WTC11 (cell line): ENCODE measurements at places on chromosomes 13 and 19.
A peak's percentile ranks its signal among the peaks of the same experiment; 100 is the strongest.

- peak overlapping the region; percentile 47 for H3K4me3 ChIP-seq
- H3K27me3 ChIP-seq, result peaks cover 55% of the 10 kb centered on the region
- H3K27ac ChIP-seq, result no peak overlapping the region
- no peaks in the 10 kb centered on the region for H3K36me3 ChIP-seq
- DNase-seq, result peak; percentile 99
Measured at GRCh38 chr19:1455336-1456120, 5.6 kb downstream of the APC2 start.

DNA sequence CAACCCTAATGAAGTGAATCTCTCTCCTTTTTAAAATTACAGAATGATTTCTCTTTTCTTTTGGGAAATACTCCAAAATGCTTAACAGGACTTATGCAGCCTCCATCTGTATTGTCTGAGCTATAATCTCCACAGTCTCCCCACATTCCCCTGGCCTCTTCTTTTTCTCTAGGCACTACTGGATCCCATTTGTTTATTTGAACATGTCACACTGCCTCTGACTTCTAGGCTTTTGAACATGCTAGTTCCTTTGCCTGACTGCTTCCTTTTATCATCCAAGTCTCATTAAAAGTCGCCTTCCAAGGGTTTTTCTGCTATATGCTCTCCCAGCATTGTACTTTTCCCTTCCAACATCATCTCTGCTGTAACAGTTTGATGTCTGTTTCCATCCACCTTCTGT, 548.7 kb downstream of the PCDH9 start:
- H3K4me1 ChIP-seq, result no peaks in the 10 kb centered on the region
- H3K27ac ChIP-seq, result no peak overlapping the region
- no peak overlapping the region for H3K4me3 ChIP-seq
- H3K36me3 ChIP-seq, result peaks cover 26% of the 10 kb centered on the region
- no peak for DNase-seq

DNA sequence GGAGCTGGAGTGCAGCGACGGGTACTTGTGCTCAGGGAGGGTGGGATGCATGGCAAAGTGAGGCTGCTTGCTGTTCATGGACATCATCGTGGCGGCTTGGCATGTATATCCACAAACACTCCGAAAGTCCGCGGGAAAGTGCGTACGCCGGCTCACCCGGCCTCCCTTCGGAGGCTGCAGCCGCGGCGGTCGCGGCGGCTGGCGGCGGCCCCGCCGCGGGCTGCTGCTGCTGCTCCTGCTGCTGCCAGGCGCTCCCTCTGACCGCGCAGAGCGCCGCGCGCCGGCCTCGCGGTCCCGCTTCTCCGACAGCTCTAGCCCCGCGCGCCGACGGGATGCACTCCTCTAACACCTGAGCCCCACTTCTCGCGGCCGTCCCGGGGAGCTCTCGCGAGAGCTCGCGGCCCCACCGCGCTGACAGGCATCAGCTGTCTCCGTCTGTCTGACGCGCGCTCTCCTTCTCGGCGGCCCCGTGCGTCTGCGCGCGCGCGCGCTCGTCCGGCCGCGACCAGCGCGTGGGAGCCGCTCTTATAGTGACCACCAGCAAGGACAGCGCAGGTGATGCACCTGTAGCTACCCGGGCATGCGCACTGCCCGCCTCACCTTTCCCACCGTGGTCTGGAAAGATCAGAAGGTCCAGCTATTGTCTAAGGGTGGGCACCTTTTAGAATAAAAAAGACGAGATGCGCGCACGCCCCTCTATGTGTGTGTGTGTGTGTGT, at the start of gene POU4F1:
TSS of gene POU4F1 (minus strand) at position 313 of the 718 bp plus-strand sequence. CDS start at position 87, 226 bp downstream.
- H3K27me3 ChIP-seq, result peaks cover 97% of the 10 kb centered on the region
- no peaks in the 10 kb centered on the region for H3K36me3 ChIP-seq
- peaks cover 65% of the 10 kb centered on the region for H3K4me1 ChIP-seq
- H3K4me3 ChIP-seq, result peak within 1 kb of the TSS; percentile 78

DNA sequence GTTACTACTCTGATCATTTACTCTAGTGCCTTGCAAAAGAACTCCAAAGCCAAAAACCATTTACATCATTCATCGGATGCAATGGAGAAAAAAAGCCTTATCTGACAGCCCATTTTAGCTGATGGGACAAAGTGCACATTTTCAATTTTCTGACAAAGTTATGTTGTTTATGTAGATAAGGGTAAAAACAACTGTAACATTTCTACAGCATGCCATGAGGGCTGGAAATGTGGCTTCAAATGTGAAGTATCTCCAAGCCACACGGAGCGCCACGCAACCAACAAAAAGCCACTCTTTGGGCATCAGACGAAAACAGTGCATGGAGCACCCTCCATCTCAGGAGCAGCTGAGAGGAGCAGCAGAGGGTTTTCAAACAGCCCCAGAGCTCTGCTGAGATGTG, 364.6 kb upstream of the ZNF507 start:
- no peak overlapping the region for H3K4me3 ChIP-seq
- peaks cover 4% of the 10 kb centered on the region; the same call in 1 of the 2 replicates for H3K4me1 ChIP-seq
- no peaks in the 10 kb centered on the region; the same call in 1 of the 2 replicates for H3K36me3 ChIP-seq
- no peak for DNase-seq

DNA sequence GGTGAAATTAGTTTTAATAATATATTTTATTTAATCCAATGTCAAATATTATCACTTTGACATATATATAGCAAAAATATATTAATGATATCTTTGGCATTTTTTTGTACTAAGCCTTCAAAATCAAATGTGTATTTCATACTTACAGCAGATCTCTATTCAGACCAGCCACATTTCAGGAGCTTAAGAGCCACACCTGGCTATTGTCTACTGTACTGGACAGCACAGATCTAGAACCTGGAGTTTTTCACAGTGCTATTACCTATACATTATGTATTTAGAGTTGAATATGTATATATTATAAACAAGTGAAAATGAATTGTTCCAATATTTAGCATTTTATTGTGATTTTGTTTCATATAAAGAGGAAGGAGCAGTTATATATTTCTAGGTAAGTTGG, 486.3 kb downstream of the DIAPH3 start:
- H3K27ac ChIP-seq, result no peak overlapping the region
- peaks cover 21% of the 10 kb centered on the region for H3K4me1 ChIP-seq
- no peaks in the 10 kb centered on the region for H3K27me3 ChIP-seq
- no peaks in the 10 kb centered on the region for H3K36me3 ChIP-seq
- no peak for DNase-seq
- H3K4me3 ChIP-seq, result no peak overlapping the region

DNA sequence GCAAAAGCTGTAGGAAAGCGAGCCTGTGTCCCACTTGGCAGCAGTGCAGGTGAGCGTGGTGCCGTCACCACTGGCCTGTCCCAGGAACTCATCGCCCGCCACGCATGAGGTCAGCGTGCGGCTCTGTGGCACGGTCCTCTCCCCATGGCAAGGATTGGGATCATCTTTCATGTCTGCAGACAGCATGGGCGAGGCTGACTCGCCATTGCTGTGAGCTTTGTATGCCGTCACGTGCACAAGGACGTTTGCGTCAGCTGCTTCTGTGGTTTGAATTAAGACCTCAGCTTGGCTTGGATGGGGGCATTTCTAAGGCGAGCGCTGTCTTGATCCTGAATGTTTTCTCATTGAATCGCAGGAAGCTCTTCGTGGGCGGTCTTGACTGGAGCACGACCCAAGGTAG, 9.8 kb downstream of the DAZAP1 start:
- H3K4me1 ChIP-seq, result peaks cover 45% of the 10 kb centered on the region
- H3K27ac ChIP-seq, result peak overlapping the region; percentile 75
- no peaks in the 10 kb centered on the region for H3K27me3 ChIP-seq
- no peak overlapping the region for H3K4me3 ChIP-seq
- no peak for DNase-seq
- H3K36me3 ChIP-seq, result peaks cover 42% of the 10 kb centered on the region

DNA sequence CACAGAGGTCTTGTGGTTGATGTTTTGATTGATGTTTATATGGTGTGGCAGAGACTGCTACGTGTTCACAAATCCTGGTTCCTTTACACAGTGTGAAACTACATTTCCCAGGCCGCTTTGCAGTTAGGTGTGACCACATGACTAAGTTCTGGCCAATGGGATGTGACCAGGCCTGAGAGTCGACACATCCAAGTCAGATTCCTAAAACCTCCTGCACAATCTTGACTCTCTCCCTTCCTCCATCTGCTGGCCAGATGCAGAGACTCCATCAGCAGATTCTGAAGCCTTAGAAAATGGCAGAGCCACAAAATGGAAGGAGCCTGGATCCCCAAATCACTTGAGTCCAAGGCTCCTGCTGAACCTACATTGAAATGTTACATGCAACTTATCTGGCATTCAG, 12.6 kb downstream of the CD37 start:
- no peaks in the 10 kb centered on the region for H3K27me3 ChIP-seq
- H3K36me3 ChIP-seq, result peaks cover 87% of the 10 kb centered on the region
- DNase-seq, result peak; percentile 51

DNA sequence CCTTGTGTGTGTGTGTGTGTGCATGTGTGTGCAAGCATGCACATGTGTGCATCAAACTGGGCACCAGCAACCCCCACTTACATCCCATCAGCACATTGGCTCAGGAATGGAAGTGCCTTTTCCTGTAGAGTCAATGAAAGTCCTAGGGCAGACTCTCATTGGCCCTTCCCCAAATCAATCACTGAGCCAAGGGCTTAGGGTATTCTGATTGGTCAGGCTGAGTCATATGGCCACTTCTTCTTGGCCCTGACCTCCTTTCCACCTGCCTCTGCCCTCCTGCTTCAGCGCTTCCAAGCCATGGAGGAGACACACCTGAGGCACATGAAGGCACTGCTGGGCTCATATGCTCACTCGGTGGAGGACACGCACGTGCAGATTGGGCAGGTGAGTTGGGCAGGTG, 20.9 kb downstream of the FCHO1 start:
- H3K27me3 ChIP-seq, result no peaks in the 10 kb centered on the region; the same call in 1 of the 2 replicates
- DNase-seq, result no peak
- H3K36me3 ChIP-seq, result peaks cover 9% of the 10 kb centered on the region; the same call in 1 of the 2 replicates
- H3K27ac ChIP-seq, result no peak overlapping the region
- H3K4me3 ChIP-seq, result no peak overlapping the region

GRCh38 chr13:110318920-110319319, 11.8 kb downstream of the COL4A2 start:
- H3K27ac ChIP-seq, result no peak overlapping the region
- no peak for DNase-seq
- H3K36me3 ChIP-seq, result peaks cover 12% of the 10 kb centered on the region
- no peaks in the 10 kb centered on the region for H3K27me3 ChIP-seq
- peaks cover 22% of the 10 kb centered on the region for H3K4me1 ChIP-seq

GRCh38 chr13:107866032-107866940, 349.1 kb downstream of the LIG4 start:
- DNase-seq, result peak; percentile 47
- H3K27ac ChIP-seq, result no peak overlapping the region
- no peaks in the 10 kb centered on the region for H3K36me3 ChIP-seq
- H3K27me3 ChIP-seq, result peaks cover 53% of the 10 kb centered on the region

DNA sequence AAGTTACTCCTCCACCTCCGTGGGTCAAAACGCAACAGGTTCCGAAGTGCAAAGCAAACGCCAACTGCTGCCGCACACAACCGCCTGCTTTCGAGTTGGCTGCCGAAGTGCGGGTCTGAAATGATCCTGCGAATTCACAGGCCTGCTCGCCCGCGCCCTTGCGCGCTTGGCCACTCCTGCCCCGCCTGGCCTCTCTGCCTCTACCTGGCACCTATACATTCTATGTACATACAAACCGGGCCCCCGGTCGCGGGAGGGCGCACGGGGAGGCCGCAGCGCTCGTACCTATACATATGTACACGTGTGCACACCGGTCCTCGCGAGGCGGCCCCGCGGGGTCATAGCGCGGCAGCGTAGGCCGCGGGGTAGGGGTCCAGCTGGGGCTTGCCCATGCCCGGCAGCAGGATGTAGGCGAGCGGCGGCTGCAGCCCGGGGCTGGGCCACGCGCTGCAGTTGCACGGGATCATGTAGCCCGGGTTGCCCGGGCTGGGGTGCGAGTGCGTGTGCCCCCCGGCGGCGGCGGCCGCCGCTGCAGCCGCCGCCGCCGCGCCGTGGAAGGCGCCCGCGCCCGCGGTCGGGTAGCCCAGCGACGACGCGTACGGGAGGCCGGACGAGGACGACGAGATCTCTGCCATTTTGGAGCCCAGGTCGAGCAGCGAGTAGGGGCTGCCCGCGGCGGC, 1.3 kb downstream of the SOX21 start:
- H3K27me3 ChIP-seq, result peaks cover 85% of the 10 kb centered on the region
- no peak overlapping the region for H3K27ac ChIP-seq
- peak overlapping the region; percentile 76 for H3K4me3 ChIP-seq
- peaks cover 57% of the 10 kb centered on the region for H3K4me1 ChIP-seq
